ENCODE measurements at places on chromosomes 1 and 21.
A peak's percentile ranks its signal among the peaks of the same experiment; 100 is the strongest.

GRCh38 chr1:198153103-198153502 lies 3.7 kb upstream of the NEK7 start:
- DNase-seq = no peak

DNA sequence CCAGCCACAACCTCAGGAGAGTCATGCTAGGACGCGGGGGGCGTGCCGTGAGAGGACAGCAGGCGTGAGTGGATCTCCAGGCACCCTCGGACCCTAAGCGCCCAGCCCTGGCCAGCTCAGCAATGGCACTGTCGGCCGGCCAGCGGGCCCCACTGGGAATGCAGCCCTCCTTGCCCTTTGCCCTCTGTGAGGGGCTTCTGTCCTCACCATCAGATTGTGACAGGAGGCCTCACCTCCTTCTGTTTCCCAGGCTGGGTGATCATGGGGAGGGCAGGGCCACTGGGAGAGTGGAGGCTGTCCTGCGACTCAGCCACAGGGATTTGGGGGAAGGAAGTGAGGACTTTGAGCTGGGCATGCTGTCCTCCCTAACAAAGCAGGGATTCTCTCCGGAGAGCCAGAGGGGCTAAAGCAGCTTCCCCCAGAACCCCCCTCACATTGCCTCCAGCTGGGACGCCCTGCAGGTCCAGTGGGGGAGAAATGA lies 6.6 kb upstream of the LRRC3 start:
- no peak for DNase-seq

DNA sequence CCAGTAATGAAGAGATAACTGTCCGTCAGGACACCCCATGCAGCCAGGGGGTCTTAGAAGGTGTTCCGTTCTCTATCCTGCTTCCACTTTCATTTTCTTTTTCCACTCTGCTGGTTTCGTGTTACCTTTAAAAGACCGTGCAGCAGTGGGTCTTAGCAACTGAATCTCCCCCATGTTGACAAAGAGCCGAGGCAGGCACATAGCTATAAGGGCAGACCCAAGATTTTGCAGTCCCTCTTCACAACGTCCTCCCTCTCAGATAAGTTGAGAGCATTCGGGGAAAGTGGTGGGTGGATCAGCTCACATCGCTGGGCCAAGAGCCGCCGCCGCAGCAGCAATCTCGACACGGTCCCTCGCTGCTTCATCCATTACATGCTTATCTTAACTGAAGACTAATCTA lies 355.5 kb downstream of the LMO4 start:
- DNase-seq = peak; percentile 28

DNA sequence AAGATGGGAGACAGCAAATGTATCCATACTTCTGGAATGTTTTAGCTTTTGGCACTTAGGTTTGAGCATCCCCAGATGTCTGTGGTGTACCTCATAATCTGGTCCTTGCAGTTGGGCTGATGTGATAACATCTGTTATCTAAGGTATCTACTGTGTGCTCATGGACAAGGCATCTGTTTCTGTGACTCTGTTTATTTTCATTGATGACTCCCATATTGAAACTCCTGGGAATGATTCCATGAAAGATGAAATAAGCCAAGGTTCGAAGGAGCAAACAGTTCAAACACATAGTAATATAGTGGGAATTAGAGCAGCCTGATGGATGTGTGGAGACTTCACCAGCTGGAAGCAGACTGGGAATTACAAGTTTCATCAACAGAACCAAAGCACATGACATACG lies 20.7 kb upstream of the TRIM45 start:
- no peak for DNase-seq

GRCh38 chr1:106173101-106173500 lies 883.4 kb upstream of the PRMT6 start:
- no peak for DNase-seq
